ENCODE measurements at places on chromosomes 11 and 22.

GRCh38 chr11:26229257-26229656, 102.7 kb upstream of the ANO3 start:
- no peaks in the 10 kb centered on the region for H3K27me3 ChIP-seq
- no peaks in the 10 kb centered on the region for H3K4me1 ChIP-seq
- no peaks in the 10 kb centered on the region for H3K36me3 ChIP-seq
- no peak overlapping the region for H3K27ac ChIP-seq

GRCh38 chr11:77778118-77778517, 42.4 kb downstream of the RSF1 start:
- no peaks in the 10 kb centered on the region for H3K27me3 ChIP-seq
- no peaks in the 10 kb centered on the region for H3K4me1 ChIP-seq
- no peak overlapping the region for H3K4me3 ChIP-seq
- no peaks in the 10 kb centered on the region for H3K36me3 ChIP-seq
- H3K27ac ChIP-seq: no peak overlapping the region

DNA sequence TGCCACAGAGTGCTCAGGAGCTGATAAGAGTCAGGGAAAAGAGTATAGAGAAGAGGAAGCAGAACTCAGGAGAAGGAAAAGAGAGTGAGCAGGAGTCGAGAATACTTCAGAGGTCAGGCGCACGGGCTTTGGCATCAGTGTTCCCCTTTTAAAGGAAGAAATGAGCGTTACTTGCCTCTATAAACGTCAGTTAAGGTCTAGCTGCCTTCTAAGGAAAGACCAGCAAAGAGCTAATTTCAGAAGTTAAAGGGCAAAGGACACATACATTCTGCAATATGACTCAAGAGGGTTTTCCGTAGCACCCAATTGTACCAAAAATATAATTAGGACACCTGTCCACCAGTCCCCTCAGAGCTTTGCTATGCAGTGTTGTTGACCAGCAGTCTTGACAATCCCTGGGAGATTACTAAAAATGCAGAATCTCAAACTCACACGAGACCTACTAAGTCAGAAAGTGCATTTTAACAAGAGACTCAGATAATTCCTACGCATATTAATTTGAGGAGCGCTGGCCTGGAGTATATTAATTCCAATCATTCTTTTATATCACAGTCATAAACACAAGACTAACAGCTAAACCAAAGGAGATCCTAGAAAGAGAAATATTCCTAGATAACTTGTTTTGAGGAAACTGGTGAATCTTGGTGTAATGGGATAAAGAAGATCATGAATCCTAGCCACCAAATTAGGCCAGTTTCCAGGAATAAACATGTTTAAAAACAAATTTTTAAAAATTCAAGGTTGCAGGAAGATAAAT, 249.0 kb downstream of the CADM1 start:
- no peak for DNase-seq
- no peaks in the 10 kb centered on the region for H3K27me3 ChIP-seq
- H3K36me3 ChIP-seq: no peaks in the 10 kb centered on the region
- H3K4me1 ChIP-seq: no peaks in the 10 kb centered on the region

GRCh38 chr22:26763633-26764361, 106.4 kb downstream of the MIAT start:
- H3K4me3 ChIP-seq: no peak overlapping the region
- H3K36me3 ChIP-seq: peaks cover 23% of the 10 kb centered on the region
- no peak for DNase-seq
- no peak overlapping the region for H3K27ac ChIP-seq
- H3K27me3 ChIP-seq: no peaks in the 10 kb centered on the region
- H3K4me1 ChIP-seq: no peaks in the 10 kb centered on the region

DNA sequence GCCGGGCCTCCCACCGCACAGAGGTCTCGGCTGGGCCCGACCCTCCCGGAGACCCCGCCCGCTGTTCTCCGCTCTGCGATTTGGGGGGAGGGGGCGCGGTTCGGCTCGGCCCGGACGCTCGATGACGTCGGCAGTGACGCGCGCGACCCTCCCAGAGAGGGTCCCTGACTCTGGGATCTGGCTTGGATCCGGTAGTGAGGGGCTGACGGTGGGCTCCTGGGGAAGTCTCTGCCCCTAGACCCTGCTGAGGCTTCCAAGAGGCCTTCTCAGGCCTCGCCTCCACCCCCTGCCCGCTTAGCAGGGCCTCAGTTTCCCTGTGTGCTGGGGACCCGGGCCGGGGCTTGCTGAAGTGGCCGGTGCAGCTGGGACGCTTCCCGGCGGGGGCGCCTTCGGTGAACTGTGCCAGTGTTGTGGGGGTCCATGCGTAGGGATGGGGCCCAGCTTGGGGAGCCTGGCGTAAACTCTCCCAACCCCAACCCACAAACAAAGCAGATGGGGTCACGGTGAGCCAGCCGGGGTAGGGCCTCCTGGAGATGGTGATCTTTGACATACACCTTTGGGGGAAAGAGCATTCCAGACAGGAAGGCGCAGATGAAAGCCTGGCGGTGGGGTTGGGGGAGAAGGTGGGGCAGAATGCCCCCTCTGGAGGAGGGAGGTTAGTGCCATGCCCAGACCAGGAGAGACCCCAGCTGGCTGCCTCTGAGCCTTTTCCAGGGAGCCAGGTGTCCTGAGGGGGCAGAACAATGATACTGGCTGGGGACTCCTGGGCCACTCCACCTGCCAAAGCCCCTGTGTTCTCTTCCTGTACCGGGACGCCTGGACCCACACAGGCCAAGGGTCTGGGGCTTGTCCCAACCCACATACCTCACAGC, 1.0 kb downstream of the B4GALNT4 start:
- peaks cover 35% of the 10 kb centered on the region for H3K27me3 ChIP-seq
- H3K27ac ChIP-seq: no peak overlapping the region
- no peaks in the 10 kb centered on the region for H3K36me3 ChIP-seq

DNA sequence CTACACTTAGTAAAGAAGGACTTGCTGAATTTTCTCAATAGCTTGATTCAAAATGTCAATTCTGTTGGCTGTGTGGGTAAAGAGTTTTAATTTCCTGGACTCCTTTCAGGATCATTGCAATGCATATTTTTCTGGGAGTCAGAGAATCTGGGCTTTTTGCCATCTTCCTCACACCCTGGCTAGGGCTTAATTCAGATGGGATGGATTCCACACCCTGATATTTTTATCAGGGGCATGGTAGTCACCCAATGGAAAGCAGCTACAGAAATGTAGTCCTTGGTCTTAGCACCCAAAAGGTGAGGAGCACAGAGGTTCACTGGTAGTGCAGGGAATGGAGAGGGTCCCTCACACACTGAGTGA, 79.3 kb downstream of the SGSM3 start:
- peaks cover 10% of the 10 kb centered on the region for H3K36me3 ChIP-seq
- DNase-seq: no peak
- H3K27me3 ChIP-seq: no peaks in the 10 kb centered on the region
- H3K27ac ChIP-seq: no peak overlapping the region

- H3K4me3 ChIP-seq: no peak overlapping the region
- no peaks in the 10 kb centered on the region for H3K36me3 ChIP-seq
- no peak for DNase-seq
- H3K27me3 ChIP-seq: no peaks in the 10 kb centered on the region
These were observed 21.1 kb upstream of the TTLL12 start for GRCh38 chr22:43207849-43208702.

GRCh38 chr11:128767591-128768001, 73.7 kb downstream of the FLI1 start:
- DNase-seq: no peak
- peaks cover 51% of the 10 kb centered on the region for H3K4me1 ChIP-seq
- H3K27me3 ChIP-seq: no peaks in the 10 kb centered on the region

- no peaks in the 10 kb centered on the region for H3K36me3 ChIP-seq
- H3K4me1 ChIP-seq: no peaks in the 10 kb centered on the region
- no peak overlapping the region for H3K27ac ChIP-seq
- H3K27me3 ChIP-seq: no peaks in the 10 kb centered on the region
- H3K4me3 ChIP-seq: no peak overlapping the region
These were observed 167.8 kb upstream of the MPPED2 start for GRCh38 chr11:30753994-30754393.

GRCh38 chr11:31535479-31535878, 25.9 kb downstream of the ELP4 start:
- no peaks in the 10 kb centered on the region for H3K27me3 ChIP-seq
- no peak overlapping the region for H3K4me3 ChIP-seq
- DNase-seq: no peak
- no peak overlapping the region for H3K27ac ChIP-seq
- peaks cover 5% of the 10 kb centered on the region for H3K36me3 ChIP-seq

GRCh38 chr11:92227230-92227814, 2.7 kb downstream of the FAT3 start:
- peaks cover 27% of the 10 kb centered on the region for H3K27me3 ChIP-seq
- H3K4me3 ChIP-seq: no peak overlapping the region
- H3K27ac ChIP-seq: no peak overlapping the region
- DNase-seq: no peak

DNA sequence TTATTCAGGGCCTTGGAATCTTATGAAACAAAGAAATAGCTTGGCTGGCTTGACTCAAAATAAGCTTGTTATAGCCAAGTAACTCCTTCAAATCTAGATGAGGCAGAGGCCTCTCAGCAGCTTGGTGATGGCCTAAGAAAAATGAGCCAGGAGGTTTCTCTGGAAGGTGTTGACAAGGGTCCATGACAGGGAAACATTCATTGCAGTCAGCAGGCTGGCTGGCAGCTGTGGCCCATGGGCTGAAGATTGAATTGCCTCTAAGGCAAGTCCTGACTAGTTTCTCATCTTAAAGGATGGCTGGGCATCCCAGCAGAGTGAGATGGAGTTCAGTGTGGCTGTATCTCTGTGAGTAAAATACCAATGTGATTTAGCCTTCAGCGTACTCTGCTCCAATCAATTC, 441.0 kb downstream of the NELL1 start:
- no peaks in the 10 kb centered on the region for H3K27me3 ChIP-seq
- DNase-seq: no peak
- no peak overlapping the region for H3K4me3 ChIP-seq
- H3K27ac ChIP-seq: no peak overlapping the region

DNA sequence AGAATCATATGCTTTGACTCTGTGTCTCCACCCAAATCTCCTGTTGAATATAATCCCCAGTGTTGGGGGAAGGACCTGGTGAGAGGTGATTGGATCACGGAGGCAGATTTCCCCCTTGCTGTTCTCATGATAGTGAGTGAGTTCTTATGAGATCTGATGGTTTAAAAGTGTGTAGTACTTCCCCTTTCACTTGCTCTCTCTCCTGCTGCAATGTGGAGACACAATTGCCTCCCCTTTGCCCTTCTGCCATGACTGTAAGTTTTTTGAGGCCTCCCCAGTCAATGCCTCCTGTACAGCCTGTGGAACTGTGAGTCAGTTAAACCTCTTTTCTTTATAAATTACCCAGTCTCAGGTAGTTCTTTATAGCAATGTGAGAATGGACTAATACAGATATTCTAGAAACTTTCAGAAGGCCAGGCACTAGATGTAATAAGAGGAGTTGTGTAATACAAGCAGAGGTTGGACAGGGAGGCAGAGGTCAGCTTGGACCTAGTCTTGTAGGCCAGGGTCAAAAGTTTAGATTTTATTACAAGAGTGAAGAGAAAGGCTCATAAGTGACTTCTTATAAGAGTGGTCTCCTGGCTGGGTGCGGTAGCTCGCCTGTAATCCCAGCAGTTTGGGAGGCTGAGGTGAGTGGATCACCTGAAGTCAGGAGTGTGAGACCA, 9.3 kb upstream of the SERPING1 start:
- H3K4me3 ChIP-seq: no peak overlapping the region
- H3K27ac ChIP-seq: no peak overlapping the region
- no peaks in the 10 kb centered on the region for H3K4me1 ChIP-seq
- H3K36me3 ChIP-seq: no peaks in the 10 kb centered on the region

- H3K27ac ChIP-seq: peak overlapping the region; percentile 62
- no peaks in the 10 kb centered on the region for H3K27me3 ChIP-seq
- H3K4me3 ChIP-seq: peak overlapping the region; percentile 92
- H3K4me1 ChIP-seq: peaks cover 51% of the 10 kb centered on the region
These were observed 3.1 kb downstream of the MAML2 start for GRCh38 chr11:96339706-96340554.

- H3K4me1 ChIP-seq: no peaks in the 10 kb centered on the region
- no peak for DNase-seq
- H3K36me3 ChIP-seq: no peaks in the 10 kb centered on the region
These were observed 57.5 kb upstream of the ANO1 start for GRCh38 chr11:70020336-70021214.
